ENCODE measurements at places on chromosomes 6 and 20. TPM values are rescaled to one million over a fixed set of nuclear protein-coding genes. Genes with fewer than 3 reads are reported as not detected.
A peak's percentile ranks its signal among the peaks of the same experiment; 100 is the strongest.

Gene GPR63
- total RNA-seq, result 4.1 TPM

Gene B3GALT4
- 4.0 TPM for total RNA-seq

Gene NRSN1
- not detected for total RNA-seq

Gene C6orf120
- 23.2 TPM for total RNA-seq

Gene JPH2
- total RNA-seq, result 1.0 TPM

Gene LZTS3
- total RNA-seq, result 7.5 TPM

Gene SRMS
- total RNA-seq, result not detected

Gene ZBTB12
- total RNA-seq, result 21.3 TPM

Gene C2
- 1.2 TPM for total RNA-seq

DNA sequence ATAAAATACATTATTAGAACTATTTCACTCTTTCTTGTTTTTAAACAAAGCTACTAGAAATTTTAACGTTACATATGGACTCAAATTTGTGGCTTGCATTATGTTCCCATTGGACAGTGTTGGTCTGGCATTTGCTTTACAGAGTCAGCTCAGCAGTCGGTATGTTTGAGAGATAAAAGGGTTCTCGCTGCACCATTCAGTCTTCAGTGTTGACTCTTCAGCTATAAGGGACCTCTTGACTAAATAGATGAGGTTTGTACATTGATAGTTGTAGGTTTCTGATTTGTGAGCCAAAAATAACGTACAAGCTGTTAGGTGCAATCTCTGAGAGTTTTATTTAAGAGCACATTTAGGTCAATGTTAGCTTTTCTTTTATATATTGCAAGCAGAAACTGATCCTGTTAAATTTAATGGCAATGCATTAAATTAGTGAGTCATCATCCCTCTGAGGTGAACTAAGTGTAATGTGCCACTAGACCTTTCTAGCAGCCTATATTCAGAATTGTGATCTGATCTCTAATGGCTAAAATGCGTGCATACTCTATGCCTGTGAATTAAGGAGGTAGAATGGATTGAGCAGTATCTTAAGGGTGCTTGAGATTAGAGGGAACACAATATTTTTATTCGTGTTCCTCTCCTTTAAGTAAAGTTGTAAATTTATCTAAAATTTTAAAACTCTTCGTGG lies 485.6 kb upstream of the SYNCRIP start:
- no peak for DNase-seq

DNA sequence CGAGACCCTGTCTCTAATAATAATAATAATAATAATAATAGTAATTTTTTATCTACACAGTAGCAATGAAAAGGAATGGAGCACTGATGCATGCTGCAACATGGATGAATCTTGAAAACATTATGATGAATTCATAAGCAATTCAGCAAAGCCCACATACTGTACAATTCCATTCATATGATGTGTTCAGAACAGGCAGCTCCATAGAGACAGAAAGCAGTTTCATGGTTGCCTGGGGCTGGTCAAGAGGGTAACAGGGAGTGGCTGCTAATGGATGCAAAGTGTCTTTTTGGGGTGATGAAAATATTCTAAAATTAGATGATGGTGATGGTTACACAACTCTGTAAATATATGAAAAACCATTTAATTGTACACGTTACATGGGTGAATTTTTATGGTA lies 43.6 kb downstream of the SLC24A3 start:
- DNase-seq, result no peak

DNA sequence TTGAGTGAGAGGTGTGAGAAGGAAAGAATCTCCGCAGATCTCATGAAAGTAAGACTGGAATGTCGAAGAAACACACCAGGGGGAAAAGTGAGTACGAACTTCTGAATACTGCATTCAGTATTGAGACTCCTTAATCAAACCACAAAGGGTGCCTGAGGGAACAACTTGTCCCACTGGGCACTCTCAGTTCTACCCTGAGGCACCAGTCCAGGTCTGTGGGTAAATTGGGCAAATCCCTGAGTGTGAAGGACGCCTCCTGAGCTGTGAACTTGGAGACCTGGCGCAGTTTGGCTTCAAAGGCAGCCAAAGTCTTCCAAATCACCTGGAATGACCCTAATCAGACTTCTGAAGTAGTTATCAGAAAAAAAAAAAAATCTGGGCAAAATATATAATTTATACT lies 329.7 kb downstream of the BTBD9 start:
- no peak for DNase-seq

DNA sequence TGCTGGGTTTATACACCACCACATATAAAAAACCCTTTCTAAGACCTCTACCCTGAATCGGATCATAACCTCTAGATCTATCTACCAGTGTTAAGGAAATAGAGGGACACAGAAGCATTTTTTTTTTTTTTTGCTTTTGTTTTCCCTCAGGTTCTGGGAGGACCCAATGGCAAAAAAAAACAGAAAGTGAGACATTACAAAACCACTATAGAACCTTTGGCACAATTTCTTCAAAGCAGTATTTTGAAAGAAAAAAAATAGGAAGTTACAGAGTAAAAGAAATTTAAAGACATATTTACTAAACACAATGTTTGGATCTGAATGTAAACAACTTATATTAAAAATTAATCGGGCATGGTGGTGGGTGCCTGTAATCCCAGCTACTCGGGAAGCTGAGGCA lies 1258.7 kb upstream of the GJE1 start:
- DNase-seq, result no peak

GRCh38 chr6:158170656-158171081 lies 2.5 kb downstream of the GTF2H5 start:
- DNase-seq, result no peak

- no peak for DNase-seq
Measured at GRCh38 chr6:13535306-13535705, 39.1 kb upstream of the SIRT5 start.

- DNase-seq, result peak; percentile 94
Measured at GRCh38 chr6:26223650-26224546, 136.7 kb downstream of the HFE start.

- DNase-seq, result no peak
Measured at GRCh38 chr20:626579-626978, 16.5 kb upstream of the TCF15 start.

GRCh38 chr6:129882510-129883023 lies 21.5 kb upstream of the TMEM244 start:
- no peak for DNase-seq

DNA sequence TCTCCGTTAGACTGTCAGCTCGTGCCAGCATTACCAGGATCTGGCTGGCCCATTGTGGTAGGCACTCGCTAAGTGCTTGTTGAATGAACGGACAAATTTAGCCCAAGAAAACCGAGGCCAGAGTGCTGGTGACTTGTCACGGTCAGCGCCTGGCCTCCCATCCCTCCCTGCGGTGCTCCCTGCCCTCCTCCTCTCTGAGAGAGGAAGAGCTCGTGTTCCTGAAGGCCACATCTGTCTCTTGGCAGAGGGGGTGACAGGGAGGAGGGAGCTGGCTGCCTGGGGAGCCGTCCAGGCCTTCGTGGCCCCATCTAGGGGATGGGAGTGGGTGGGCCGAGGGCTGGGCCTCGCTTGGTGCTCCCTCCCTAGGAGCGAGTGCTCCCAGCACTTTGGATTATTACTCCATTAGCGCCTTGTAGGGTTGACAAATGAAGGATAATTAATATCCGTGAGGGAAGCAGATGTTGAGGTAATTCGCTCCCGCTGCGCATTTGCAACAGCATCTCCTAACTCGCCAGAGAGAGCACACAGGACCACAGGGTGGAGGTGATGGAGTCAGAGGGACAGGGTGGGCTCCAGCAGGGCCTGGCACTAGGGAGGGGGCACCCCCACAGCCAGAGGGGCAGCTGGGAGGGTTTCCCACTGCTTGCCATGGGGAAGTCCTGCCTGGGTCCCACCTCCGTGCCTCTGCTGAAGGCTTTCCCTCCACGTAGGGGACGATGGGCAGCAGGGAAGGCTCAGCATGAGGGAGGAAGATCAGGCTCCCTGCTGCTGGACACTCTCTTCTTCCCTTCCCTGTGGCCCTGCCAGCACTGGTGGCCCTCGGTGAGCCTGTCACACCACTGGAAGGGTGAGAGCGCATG lies 37.0 kb downstream of the VSTM2L start:
- DNase-seq, result no peak

DNA sequence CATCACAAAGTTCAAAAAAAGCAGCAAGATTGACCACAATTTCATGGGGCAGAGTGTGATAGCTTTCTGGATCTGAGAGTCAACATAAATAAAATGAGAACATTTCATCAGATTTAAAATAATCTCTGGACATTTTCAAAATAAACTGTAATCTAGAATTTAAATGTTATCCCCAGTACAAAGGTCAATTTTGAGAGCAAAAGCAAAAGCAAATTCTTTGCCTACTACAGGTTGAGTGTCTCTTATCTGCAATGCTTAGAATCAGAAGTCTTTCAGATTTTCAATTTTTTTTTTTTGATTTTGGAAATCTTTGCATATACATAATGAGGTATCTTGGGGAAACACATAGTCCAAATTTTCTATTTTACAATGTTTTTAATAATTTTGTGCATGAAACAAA lies 67.6 kb upstream of the LYRM2 start:
- no peak for DNase-seq

DNA sequence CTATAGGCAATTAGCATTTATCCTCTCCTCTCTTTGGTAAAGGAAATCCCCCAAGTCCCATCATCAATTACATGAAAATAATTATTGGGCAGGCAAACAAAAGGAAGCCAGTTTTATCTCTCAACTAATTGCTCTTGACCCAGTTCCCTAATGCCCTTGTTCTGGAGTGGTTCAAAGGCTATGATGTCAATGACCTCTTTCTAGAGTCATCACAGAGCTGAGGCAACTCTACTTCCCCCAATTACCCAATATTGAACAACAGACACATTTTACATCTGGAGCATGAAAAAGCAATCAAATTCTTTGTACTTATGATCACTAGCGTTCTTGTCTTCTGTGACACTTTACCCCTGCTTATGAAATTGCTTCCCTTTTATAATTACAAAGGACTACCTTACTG lies 43.5 kb downstream of the NT5E start:
- DNase-seq, result no peak

DNA sequence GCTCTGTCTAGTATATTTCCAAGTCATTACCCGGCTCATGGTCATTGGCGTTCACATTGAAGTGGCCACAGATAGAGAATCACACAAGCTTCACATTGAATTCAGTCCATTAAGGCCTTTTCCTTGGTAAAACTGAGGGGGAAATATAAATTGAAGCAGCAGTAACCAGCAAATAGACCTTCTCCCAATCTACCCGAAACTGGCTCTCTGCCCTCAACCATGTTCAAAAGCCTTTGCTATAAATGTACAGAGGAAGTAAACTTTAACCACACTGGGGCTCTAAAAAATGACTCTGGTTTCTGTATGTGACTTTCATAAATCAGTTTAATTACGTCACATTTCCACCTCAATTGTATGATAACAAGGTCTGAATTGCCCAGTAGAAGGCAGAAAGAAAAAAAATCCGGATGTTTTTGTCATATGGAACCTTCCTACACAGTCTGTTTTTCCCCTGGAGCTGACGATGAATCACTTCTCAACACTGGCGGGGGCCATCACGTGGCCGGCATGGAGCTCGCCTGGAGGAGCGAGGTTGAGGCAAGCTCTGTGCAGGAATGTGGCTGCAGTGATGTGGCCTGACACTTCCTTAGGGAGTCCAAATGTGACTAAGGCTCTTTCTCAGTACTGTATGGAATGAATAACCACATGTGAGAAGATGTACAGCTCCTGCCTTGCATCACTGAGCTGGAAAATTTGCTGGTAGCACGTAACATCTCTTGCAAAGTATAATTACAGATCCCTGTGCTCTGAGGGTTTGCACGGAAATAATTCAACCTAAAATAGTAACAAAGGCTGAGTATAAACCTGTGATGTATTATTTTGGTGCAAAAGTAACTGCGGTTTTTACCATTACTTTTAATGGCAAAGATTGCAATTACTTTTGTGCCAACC lies 58.6 kb upstream of the SNX9 start:
- peak; percentile 78 for DNase-seq

- no peak for DNase-seq
Measured at GRCh38 chr6:107821591-107821990, 2.5 kb downstream of the SCML4 start.

DNA sequence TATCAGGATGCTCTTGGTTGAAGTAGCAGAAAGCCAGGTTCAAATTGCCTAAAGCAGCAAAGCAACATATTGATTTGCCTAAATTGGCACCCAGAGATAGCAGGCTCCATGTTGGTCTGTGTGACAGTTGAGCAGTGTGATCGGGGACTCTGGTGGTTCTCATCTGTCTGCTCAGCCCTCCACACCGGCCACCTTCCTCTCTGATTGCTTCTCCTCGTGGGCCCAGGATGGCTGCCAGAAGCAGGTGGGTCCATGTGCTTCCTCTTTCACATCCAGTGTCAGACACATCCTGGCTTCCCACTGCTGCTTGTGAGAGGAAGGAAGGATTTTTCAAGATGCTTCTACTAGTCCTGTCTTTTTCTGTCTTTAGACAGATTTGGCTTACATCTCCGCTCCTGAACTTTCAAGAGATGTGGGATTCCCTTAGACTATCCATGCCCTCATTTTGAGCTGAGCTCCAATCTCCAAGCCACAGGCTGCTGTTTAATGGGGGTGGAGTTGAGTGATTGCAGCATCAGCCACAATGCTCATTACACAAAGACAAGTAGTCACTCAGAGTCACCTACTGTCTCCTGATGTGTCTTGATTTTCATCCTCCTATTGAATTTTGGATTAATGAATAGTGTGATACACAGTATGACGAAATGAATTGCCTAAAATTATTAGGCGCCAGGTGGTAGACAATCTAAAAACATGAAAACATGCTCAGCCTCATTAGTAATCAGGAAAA lies 122.2 kb downstream of the ZDHHC14 start:
- no peak for DNase-seq

- DNase-seq, result peak; percentile 39
Measured at GRCh38 chr6:157099912-157100593, 223.3 kb downstream of the TMEM242 start.

DNA sequence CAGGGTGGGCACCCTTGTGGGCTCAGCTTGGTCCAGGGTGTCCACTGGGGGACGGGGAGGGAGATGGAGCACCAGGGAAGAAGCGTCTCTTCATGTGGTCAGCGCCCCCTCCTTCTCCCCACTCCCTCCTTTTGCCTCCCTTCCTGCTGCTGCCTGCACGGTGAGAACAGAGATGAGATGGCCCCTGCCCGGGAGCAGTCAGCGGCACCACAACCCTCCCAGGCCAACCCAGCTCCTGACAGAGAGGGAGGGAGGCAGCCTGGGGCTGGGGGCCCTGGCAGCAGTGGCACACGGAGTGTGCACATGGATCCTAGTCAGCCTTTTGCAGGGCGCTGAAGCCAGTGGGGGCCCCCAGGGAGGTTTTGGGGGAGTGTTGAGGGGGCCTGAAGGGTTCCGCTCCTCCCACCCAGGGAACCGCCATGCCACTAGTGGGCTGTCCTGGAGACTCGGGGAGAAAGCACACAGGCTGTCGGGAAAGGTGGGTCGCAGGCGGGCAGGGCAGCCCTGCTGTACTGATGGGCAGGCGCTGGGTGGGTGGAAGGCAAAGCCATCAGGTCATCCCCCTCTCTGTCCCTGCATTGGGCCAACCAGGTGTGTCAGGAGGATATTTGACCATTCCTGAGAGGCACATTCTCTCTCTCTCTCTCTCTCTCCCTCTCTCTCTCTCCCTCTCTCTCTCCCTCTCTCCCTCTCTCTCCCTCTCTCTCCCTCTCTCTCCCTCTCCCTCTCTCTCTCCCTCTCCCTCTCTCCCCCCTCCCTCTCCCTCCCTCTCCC lies 94.3 kb upstream of the BHLHE23 start:
- no peak for DNase-seq

- no peak for DNase-seq
Measured at GRCh38 chr6:75386050-75386770, 101.6 kb upstream of the TMEM30A start.

GRCh38 chr6:110395221-110395620 lies 20.2 kb downstream of the DDO start:
- no peak for DNase-seq

- DNase-seq, result no peak
Measured at GRCh38 chr6:24856901-24857670, 58.4 kb upstream of the ARMH2 start.

- peak; percentile 64 for DNase-seq
Measured at GRCh38 chr6:127458817-127459216, 372 bp downstream of the KIAA0408 start.

Measured in A673 (cell line).